ENCODE measurements at places on chromosomes 11 and 22.

DNA sequence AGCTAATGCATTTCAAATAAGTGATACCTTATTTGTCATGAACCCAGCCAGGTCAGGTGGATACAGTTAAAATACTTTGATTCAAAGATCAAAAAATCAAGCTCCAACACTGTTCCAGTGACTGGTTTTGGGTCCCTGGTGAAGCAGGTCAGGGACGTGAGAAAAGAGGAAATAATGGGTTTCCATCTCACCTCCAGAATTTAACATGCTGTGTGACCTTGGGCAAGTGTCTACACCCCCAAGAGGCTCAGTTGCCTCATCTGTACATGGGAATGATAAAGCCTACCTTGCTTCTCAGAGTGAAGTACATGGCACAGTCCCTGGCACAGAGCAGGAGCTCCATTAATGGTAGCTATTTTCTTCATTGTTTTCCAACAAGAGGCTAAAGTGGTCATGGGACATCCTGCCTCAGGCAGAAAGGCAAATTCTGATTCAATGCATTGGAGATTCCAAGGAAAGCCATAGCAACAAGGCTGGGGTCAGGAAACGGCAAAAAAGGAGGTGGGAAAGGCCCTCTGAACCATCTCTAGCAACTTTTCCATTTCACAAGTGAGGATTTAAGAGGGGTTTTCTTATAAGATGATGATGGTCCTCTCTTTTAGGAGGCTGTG is 108.5 kb downstream of the CSNK2A3 start:
- DNase-seq, result no peak

- DNase-seq, result no peak
Observed at GRCh38 chr11:37881741-37882140, 1283.7 kb upstream of the RAG2 start.

GRCh38 chr11:5274395-5274794 is 4.7 kb upstream of the HBE1 start:
- peak; percentile 27 for DNase-seq

- peak; percentile 41 for DNase-seq
Observed at GRCh38 chr11:67352546-67353316, 615 bp downstream of the POLD4 start.

DNA sequence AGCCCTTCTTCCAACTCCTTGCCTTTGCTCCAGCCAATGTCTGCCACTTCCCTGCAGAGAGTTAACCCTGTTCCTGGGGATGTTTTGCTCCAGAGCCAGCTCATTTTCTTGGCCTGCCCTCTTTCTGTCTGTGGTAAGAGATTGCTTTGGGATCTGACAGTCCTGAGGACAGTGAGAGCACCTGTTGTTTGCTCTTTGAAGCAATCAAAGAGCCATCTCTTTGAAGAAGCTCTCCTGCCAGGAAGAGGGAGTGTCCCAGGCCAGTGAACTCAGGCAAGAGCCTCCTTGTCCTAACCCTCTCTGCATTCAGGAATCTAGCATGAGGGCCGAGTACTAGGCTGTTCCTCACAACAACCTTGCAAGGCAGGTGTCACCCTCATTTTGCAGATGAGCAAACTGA is 42.2 kb downstream of the TRAF6 start:
- DNase-seq, result no peak

- DNase-seq, result no peak
Observed at GRCh38 chr11:118662401-118663271, 16.8 kb downstream of the TREH start.

All from cardiac fibroblast (primary cell).